ENCODE measurements at places on chromosomes 5 and 9. TPM values are rescaled to one million over a fixed set of nuclear protein-coding genes. Genes with fewer than 3 reads are reported as not detected.
A peak's percentile ranks its signal among the peaks of the same experiment; 100 is the strongest.

Gene MCIDAS
- 1.3 TPM for total RNA-seq

GRCh38 chr9:89929315-89929672 lies 324.5 kb downstream of the GADD45G start:
- no peak for DNase-seq

DNA sequence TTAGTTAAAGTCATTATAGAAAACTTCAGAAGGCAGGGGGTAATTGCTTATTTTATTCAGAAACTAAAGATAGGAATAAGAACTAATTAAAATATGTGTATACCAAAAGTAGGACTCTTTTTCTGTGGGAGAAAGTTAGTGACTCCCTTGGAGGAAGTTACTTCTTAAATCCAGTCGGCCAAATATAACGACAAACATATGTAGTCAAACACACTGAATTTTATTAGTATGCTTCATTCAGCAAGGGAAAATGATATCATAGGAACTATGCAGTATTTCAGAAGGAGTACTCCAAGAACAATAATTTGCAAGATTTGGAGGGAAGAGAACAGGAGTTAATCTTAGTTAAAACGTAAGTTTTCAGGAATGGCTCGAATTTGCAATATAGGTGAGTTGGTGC lies 432.6 kb downstream of the CYLC2 start:
- DNase-seq: no peak

GRCh38 chr5:179279347-179280094 lies 65.7 kb downstream of the ADAMTS2 start:
- DNase-seq: no peak

DNA sequence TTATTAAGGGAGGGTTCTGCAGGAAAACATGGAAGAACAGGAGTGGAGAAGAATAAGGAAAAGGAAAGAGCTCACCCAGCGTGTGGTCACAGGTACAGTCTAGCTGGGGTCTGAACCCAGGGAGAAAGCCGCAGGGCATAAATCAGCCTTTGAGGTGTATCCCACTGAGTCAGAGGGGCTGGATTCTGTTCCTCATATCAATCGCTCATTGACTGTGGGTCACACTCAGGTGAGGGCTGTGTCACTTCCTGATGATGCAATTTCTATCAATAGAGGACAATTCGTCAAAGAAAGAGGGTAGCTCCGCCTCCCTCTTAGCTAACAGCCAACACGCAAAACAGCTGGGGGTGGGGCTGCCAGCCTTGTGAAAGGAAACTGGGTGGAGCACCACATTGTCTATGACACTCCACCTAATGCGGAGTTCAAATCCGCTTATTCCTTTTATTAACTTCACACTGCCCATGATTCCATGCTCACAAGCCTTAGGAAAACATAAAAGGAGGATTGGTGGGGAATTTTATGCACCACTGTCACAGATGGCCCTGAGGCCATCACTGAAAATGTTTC lies 176.2 kb downstream of the ICE1 start:
- peak; percentile 9 for DNase-seq

GRCh38 chr9:9389904-9390303 lies 1222.9 kb downstream of the PTPRD start:
- no peak for DNase-seq
